ENCODE measurements at places on chromosomes 6 and 20. TPM values are rescaled to one million over a fixed set of nuclear protein-coding genes. Genes with fewer than 3 reads are reported as not detected.

SLC25A27 gene
- 10.7 TPM for total RNA-seq

E2F3 gene
- total RNA-seq: 27.1 TPM

- DNase-seq: no peak
Measured at GRCh38 chr6:33114406-33114805, 38.6 kb downstream of the HLA-DPB1 start.

DNA sequence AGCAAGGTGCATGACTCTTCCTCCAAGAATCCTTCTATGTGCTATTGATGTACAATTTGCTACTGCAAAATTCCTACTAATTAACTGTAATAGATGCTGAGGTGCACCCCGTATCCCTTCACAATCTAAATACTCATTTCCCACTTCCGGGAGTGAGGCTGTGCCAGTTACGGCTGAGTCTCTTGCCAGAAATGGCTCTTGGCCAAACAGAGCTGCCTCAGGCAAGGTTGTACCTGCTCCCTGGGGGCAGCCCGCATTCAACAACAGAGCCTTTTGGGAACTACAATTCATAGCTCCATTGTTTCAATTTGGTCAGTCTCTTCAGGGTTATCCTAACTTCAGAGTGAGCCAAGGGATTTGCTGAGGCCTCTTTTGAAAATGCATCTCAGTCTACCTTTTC lies 789.8 kb upstream of the MAP3K7 start:
- no peak for DNase-seq

DNA sequence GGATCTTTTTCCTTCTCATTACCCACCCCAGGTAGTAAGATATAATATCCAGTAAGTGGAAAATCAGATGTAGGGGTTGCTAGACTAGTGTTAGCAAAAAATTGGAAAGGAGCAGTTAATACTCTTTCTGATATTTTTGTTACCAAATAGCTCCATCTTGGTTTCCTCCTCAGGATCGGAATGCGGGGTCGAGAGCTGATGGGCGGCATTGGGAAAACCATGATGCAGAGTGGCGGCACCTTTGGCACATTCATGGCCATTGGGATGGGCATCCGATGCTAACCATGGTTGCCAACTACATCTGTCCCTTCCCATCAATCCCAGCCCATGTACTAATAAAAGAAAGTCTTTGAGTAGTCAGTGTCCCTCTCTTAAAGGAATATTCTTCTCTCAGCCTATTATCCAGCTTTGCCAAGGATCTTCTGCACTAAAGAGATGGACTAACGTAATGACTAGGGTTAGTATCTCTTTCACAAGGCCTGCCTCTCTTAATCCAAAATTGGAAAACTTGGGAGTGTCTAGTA lies 1.5 kb downstream of the ROMO1 start:
- no peak for DNase-seq

DNA sequence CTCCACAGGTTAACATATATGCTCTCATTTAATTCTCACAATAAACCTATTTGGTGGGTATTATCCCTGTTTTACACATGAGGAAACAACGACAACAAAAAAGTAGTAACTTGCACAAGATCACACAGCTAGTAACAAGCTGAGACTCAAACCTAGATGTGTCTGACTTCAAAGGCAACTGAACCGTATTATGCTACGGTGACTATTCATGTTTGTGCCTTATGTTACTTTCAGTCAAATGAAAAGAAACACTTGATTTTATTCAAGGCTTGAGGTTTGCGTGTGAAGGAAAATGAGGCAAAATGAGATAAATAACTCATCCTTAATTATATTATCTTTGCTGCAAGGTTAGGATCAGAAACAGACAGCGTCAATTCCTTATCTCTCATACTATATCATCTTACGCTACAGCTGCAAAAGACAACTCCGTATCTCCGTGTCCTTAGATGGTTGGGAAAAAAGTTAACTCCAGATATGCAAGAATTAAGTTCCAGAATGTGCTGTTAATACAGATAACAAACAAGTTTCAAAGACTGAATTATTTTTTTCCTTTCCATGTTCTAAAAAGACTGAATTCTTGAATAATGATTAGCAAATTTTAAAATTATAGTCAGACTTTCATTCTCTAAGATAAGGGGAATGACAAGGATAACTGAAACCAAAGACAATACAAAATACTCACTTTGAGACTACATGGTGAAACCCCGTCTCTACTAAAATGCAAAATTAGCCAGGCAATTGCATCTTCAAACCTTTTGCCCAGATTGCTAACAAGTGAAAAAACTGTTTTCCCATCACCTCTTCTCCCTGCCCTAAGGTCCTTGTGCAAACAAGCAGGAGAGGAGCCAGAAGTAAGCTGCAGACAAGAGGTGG lies 27.8 kb downstream of the STAU1 start:
- DNase-seq: no peak

- no peak for DNase-seq
Measured at GRCh38 chr6:126253431-126253830, 86.5 kb upstream of the CENPW start.
